ENCODE measurements at places on chromosomes 4 and X.

- no peak for DNase-seq
Observed at GRCh38 chr4:41880840-41881831, 54.1 kb upstream of the TMEM33 start.

- DNase-seq, result no peak
Observed at GRCh38 chrX:121802881-121803412, 755.5 kb downstream of the GLUD2 start.

DNA sequence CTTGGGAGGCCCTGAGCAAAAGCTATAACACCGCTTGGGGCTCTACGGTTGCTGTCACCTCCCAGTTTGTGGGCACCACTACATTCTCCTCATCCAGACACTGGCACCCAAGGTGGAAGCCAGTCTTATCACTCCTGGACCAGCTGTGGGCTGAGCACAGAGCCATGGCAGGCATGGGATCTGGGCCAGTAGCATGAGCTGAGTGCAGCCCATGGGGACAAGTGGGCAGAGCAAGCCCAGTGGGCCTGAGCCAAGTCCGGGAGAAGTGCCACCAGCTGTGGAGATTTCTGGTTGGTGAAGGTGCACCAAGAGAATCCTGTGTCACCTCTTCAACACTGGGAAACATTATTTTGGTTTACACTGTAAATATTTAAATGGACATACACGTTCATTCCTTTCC lies 1013.0 kb downstream of the TECRL start:
- DNase-seq, result no peak

- DNase-seq, result no peak
Observed at GRCh38 chr4:78768452-78769180, 7.5 kb upstream of the BMP2K start.

Measured in caudate nucleus (tissue), 63 donors.